HEK293T (cell line): ENCODE measurements at places on chromosomes 6 and 20.

DNA sequence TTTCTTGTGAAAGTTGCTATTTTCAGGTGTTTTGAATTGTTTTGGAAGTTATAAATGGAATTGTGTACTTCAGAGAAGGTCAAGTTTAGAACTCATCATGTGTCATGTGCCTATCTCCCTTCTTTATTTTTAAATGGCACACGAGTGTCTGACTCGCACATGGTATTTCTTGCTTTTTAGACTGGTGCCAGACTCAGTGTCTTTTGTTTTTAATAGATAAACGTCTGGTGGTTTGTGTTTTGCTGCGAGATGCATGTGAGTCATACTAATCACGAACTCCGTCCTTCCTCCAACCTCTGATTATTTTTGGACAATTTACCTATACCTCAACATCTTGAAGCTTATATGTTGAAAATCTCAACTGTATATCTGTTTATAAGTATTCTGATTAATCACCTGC is 292.1 kb downstream of the CDKAL1 start:
- DNase-seq, result no peak

- DNase-seq, result no peak
These were observed 20.2 kb downstream of the CDS2 start for GRCh38 chr20:5146871-5147592.

GRCh38 chr20:4769328-4769727 is 47.6 kb downstream of the PRND start:
- no peak for DNase-seq

GRCh38 chr6:31180500-31180899 is 10.0 kb upstream of the POU5F1 start:
- DNase-seq, result peak; percentile 28

- no peak for DNase-seq
These were observed 35.7 kb downstream of the MGME1 start for GRCh38 chr20:18004384-18005031.

DNA sequence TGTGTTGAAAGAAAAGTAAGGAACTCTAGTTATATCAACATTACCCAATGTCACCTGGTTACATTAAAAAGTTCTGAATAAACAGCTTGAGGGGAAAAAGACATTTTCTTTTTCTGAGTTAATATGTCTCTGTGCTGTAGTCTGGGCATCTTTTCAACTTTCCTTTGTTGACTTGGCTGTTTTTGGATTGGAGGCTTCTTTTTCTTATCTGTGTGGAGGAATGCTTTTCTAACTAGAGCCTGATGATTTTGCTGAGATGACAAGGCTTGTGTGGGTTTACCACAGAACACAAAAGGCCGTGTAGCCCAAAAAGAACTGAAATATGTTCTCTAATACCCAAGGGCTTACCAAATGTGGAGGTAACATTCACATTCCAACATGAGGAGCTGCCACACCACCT is 161.8 kb downstream of the KCNQ5 start:
- no peak for DNase-seq

- no peak for DNase-seq
These were observed 90.7 kb downstream of the CDC5L start for GRCh38 chr6:44478158-44478557.

GRCh38 chr20:50759678-50760077 is 28.3 kb downstream of the PARD6B start:
- DNase-seq, result no peak

DNA sequence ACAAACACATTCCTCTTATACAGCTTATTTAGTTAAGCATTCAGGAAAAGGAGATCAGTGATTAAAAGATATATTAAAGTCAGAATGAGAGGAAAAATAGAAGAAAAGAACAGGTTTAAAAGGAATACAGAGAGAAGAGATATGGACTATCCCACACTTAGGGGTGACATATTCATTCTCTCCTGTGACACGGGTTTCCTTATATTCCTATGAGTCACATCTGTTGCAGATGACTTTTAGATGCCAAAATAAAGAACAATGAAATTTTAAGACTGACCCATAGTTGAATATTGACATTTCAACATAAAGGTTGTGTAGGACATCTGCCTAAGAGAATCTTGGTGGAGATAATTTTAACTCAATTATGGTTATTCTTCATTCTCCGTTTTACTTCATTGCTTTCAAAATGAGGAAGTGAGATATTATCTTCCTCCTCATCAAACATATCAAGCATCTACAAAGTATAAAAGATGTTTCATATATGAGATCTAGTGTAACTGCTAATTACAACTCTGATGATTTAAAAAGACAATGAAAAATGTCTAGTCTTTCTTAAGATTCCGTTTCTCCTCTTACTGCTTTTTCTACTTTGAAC is 1336.7 kb upstream of the CITED2 start:
- no peak for DNase-seq

GRCh38 chr20:61855286-61855685 is 210.4 kb downstream of the TAF4 start:
- DNase-seq, result no peak

GRCh38 chr20:17024513-17025119 is 202.2 kb upstream of the PCSK2 start:
- DNase-seq, result no peak

GRCh38 chr20:17317341-17317740 is 90.5 kb downstream of the PCSK2 start:
- DNase-seq, result no peak

DNA sequence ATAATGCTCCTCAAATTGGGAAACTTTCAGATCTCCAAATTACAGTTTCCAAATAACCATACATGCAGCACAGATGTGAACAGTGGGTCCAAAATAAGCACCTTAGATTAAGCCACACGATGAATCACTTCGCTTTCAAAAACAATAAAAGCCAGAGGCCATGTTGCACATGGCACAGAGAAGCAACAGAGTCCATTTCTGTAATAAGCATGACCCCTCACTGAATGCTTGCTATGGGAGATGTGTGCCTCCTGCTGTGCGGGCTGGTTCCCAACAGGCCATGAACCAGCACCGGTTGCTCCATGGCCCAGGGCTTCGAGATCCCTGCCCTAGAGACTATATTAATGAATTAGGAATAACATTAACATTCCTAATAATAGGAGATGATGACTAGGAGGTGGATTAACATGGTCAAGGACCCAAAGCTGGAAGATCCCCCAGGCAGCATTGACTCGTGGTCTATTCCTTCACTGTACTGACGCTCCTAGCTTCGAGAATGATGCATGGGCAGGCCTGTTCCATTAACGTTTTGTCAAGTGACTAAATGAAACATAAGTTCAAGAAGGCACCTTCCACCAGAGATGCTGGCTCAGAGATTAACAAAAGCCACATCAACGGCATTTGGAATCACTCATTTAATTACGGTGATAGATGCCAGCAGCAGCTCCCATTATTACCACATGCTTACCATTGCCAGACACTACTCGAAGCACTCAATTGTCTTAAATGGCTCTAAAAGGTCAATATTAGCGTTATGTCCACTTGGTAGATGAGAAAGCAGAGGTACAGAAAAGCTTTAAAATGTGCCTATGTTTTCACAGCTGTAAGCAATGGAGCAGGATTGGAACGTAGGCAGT is 470.6 kb upstream of the AGPAT4 start:
- DNase-seq, result no peak
